ENCODE measurements at places on chromosomes 2 and 18.

DNA sequence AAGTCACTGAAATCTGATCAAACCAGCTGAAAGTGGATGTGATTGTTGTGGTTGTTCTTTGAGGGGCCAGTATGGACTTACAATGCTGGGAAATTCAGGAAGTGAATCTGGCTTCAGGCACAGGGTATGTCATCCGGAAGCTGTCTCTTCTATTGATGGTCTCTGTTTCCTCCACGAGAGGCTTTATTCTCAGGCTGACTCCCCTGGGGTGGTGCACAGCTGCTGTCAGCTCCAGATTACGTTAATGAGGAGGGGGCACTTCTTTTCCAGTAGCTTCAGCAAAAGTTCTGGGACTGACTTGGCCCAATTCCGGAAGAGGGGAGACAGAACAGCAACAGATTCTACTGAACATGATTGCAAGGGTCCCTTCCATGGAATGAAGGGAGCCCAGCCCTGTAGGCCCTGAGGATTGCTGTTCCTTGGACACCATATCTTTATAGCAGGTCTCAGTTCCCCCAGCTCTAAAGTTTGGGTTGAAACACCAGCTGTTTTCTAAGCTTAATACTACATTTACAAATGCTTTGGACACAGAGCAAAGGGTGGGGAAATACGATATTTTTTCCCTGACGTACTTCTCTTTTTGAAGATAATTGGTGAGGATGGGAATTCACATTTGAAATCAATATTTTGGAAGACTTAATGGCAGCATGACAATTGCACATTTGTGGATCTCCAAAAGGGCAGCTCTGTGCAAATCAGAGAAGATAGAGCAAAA is 400.9 kb downstream of the TSN start:
- no peak for DNase-seq

- no peak for DNase-seq
Observed at GRCh38 chr18:60322591-60322990, 50.0 kb downstream of the MC4R start.

DNA sequence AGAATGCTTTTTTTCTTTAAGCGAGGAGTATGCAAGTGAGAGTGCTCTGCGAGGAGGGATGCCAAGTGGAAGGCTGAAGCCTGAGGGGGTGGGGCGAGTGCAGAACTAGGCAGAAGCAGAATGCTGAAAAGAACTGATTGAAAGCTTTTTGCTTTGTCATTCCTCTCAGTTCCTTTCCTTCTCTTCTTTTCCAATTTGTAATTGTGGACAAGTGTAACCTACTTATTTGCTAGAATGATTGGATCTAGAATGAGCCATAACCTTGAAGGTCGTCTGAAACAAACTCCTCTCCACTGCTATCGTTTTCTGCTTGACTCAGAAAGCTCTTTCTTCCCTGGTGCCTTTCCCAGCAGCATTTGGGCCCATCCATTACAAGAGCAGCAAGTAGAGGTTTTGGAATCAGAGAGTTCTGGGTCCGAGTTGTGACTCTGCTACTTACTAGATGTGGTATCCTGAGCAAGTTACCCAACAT is 115.3 kb downstream of the METTL8 start:
- peak; percentile 72 for DNase-seq

GRCh38 chr2:101089419-101089818 is 61.8 kb downstream of the TBC1D8 start:
- no peak for DNase-seq

DNA sequence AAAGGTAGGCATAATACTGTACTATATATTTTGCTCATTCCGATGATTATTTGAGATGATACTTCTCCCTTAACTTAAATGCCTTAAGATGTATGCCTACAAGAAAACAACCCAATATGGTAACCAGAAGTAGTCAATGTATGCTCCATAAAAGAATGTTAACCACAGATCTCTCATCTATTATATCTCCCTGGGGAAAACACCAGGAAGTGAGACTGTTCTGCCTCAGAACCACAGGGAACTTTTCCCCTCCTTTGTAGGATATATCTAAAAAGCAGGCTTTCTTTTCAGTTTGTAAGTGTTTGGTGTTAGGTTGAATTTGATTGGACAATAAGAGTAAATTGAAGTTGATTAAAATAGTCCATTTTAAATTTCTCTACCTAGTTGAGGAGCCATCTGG is 1160.5 kb upstream of the NXPH2 start:
- no peak for DNase-seq

GRCh38 chr2:10033251-10034006 is 9.9 kb upstream of the KLF11 start:
- no peak for DNase-seq

GRCh38 chr2:98547092-98547790 is 61.1 kb downstream of the COA5 start:
- DNase-seq, result no peak

GRCh38 chr18:31667185-31667584 is 17.2 kb downstream of the B4GALT6 start:
- DNase-seq, result no peak

DNA sequence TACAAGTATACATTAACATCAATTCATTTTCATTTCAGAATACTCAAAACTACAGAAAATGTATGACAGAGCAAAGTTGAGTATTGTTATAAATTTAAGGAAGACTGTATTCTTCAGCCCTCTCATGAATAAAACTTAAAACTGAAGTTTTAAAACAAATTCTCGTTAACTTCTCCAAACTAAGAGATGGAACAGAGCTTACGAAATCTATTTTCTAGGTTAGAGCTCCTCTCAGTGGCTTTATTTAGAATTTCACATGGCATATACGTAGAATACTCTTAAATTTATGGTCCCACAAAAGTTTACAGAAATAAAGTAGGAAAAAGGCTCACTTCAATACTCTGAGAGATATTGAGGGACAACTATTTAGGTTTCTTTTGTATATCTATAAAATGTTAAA is 612.1 kb downstream of the KCNJ3 start:
- DNase-seq, result peak; percentile 74

DNA sequence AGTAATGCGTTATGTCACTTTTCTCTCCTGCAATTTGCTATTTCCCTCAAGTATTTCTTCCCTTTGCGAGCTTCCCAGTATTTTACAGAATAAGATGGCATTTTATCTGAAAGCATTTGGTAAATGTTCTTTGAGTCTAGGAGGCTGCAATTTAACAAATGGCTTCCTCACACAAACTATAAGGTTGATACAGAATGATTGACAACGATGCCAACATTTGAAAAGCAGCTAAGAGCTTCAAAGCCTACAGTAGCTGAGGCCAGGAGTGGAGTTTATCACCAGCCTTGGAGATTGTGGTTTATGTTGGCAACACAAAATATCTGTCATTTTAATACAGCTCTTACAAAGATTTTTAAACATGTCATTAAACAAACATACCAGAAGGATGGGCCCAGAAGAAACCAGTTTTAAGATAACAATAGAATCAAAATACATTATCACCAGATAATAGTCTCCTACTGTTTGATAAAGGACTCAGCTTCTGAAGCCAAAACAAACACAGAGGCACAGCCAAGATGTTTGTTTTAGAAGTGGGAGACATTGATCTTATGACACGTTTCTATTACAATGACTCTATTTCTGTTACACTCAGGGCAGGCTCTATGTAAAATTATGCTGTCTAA is 711.4 kb upstream of the ACVR2A start:
- no peak for DNase-seq

DNA sequence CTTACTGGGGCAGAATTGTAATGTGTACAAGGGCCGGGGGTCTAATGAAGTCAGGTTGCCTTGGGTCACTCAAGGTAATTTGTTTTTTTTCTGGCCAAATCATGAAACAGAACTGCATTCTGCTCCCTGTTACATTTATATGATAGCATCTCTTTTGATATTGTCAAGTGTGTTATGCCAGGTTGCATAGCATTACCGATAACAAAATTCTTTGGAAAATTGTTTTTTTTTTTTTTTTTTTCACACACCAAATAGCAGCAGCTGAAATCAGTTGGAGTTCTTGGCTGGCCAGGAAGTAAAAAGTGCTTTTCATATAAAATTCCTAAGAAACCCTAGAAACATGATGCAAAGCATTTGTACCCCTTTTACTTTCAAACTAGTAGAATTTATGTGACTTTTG is 282.6 kb upstream of the FN1 start:
- no peak for DNase-seq

GRCh38 chr18:37563931-37564392 is 1.6 kb downstream of the CELF4 start:
- DNase-seq, result no peak

DNA sequence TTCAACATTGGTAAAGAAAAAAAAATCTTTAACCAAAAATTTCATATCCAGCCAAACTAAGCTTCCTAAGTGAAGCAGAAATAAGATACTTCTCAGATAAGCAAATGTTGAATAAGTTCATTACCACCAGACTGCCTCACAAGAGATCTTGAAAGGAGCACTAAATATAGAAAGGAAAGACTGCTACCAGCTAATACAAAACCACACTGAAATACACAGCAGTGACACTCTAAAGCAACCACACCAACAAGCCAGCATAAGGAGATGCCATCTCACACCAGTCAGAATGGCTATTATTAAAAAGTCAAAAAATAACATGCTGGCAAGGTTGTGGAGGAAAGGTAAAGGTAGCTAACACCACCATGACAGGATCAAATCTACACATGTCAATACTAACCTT is 74.0 kb upstream of the LHCGR start:
- DNase-seq, result no peak

- DNase-seq, result no peak
Observed at GRCh38 chr2:160651416-160652200, 158.0 kb upstream of the RBMS1 start.

DNA sequence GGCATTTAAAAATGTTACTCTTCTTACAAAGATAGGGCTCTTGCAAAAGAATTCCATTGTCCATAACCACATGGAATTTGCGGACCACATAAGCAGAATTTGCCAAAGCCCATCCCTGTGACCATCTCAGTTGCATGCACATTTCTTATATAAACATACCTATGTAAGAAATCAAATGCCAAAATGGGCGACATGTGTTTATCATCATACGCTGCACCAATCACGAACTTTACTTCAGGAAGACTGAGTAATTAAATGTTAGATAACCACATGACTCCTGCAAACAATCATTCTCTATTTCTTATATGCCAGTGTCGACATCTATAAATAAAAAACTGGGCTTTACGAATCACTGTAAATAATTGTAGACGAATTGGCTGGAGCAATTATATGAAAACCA is 186.1 kb upstream of the RBMS1 start:
- no peak for DNase-seq

- DNase-seq, result peak; percentile 7
Observed at GRCh38 chr2:41736586-41736985, 311.2 kb upstream of the PKDCC start.

GRCh38 chr2:236963631-236964182 is 122.0 kb upstream of the COPS8 start:
- DNase-seq, result no peak

GRCh38 chr18:46756025-46756558 is 761 bp downstream of the ST8SIA5 start:
- DNase-seq, result no peak

GRCh38 chr18:35835833-35836232 is 136.6 kb upstream of the RMP24 start:
- peak; percentile 74 for DNase-seq

- DNase-seq, result no peak
Observed at GRCh38 chr18:5984245-5984644, 88.9 kb upstream of the TMEM200C start.

DNA sequence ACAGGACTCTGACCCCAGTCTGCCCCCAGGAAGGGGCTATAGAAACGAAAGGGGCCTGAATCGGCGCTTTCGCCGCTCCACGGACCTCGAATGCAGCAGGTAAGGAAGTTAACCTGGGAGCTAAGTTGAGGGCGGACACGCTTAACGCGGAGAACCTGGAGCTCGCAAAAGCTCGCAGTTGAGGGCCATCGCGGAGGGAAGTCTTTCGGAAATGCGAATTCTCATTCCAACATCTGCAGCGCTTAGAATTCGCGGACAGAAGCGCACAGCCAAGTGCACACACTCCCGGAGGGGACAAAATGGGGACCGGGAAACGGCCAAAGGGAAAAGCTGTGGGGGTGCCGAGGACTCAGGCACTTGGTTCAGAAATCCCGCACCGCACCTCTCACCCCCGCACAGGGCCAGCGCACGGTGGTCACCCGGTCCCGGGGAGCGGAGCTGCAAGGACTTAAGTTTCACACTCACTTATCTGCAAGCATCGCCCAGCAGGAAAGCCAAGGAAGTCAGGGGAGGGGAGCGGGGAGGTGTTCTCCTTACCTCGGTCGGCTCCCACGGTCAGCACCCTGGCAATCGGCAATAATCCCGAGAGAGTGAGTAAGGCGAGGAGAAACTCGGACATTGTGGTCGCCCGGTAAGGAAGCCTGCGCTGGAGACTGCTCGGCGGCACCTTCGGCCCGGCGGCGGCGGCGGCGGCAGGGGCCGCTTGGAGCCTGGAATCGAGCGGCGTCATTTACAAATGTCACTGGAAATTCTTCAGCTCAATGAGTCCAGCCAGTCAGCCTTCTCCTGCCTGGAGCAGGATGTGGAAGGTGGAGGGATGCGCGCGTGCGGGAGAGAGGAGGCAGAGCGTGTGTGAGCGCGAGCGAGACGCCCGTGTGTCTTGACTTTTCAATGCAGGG is 456 bp downstream of the LRP1B start:
- no peak for DNase-seq

DNA sequence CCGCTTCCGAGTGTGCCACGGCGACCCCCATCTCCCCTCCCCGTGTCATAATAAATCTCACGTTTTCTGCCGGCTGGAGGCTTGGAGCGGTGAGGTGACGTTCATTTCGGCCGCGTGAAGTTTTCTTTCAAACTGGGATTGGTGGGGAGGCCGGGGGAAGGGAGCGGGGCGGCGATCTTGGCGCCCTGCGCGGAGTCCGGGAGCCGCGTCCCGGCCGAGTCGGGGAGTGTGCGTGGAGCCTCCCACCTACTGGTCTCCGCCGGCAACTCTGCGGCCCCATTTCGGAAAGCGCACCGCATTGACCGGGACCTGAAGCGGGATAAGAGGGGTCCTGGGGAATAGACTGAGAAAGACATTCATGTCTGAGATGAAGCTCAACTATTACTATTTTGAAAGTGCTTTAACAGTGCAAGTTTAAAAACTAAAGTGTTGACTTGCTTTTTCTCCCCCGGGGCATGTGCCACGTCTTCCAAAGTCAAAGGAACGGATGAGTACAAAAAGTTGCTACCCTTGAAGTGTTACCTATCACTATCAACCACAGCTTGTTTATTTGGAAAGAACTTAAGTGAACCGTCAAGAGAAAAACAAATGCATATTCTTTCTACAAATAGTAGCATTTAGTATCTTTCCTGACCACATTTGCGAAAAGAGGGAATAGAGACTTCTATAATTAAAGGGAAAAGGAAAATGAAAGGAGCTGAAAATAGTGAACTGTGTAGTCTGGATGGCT is 818 bp upstream of the IKZF2 start:
- peak; percentile 47 for DNase-seq
